ENCODE measurements at places on chromosomes 12 and 14.

GRCh38 chr14:28143316-28143715 lies 623.3 kb upstream of the FOXG1 start:
- no peak for DNase-seq

- DNase-seq = no peak
These were observed 4.3 kb upstream of the ASCL1 start for GRCh38 chr12:102953221-102953620.

DNA sequence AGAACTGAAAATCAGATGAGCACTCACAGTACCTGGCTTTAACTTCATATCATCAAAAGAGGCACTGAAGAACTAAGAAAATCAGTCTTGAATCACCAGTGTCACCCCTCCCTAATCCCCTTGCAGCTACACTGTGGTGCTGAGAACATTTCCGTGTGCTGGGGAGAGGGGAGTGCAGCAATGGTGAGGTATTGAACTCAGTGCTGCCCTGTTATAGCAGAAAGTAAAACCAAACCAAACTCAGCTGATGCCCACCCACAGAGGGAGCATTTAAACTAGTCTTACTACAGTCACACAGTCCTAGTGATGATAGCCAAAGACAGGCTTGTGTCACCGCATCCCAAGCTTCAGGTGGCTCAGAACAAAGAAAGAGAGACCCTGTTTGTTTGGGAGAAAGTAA lies 122.1 kb downstream of the CPNE8 start:
- DNase-seq = no peak

DNA sequence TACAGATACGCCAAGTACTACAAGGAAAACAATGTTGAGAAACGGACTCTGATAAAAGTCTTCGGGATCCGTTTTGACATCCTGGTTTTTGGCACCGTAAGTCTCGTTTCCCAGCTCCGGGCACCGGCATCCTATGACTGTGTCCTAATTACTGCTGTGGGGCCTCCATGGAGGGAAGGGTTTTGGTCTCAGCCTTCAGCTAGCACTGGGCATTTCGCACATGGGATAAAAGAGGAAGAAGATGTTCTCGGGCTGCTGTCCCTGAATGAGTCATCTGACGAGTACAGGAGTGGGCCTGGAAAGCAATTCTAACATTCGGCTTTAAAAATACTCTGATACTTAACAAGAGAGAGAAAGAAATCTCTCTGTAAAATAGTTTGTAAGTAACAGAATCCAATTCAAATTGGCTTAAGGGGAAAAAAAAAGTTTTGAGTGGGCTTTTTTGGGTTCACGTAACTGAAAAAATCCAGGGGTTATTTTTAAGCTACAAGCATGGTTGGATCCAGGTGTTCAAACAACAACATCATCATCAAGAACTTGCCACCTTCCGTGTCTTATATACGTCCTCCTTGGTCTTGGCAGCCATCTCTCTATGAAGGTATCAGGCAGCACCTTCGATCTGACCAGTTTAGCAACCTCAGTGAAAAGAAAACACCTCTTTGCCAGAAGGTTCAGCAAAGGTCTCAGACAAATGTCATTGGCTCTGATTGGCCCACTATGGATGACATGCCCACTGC lies 34.4 kb upstream of the P2RX4 start:
- DNase-seq = no peak

- no peak for DNase-seq
These were observed 274.9 kb upstream of the NOVA1 start for GRCh38 chr14:26872515-26873361.

DNA sequence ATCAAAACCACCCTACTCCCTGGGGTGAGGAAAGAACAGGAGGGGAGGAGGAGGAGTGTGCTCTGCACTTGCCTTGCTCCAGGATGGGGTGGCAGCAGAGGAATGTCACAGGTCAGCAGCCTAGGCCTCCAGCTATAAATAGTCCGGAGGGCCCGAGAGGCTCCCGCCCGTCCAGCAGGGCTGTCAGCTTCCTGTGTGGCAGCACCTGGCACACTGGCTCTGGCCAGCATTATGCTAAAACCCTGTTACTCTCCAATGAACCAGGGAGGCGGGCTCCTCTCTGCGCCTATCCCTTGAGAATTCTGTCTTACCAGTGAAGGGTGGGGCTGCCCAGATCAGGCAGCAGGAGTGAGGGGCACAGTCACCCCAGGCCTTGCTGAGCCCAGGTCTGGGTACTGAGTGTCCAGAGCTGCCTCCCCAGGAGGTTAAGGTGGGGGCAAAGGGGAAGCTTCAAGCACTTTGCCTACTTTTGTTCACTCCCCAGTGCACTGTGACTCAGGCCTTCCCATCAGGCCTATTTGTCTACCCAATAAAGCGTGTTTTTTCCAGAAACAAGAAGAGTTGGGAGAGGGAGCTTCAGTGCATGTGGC lies 1.2 kb upstream of the COX14 start:
- DNase-seq = no peak

GRCh38 chr14:85607651-85608081 lies 77.7 kb downstream of the FLRT2 start:
- DNase-seq = no peak

All from NCI-H2081 treated with DMSO at 0.1 percent for 48 hours (cell line).